Uterus (tissue), 4 donors: ENCODE measurements at places on chromosomes 5 and 9.

- DNase-seq, result no peak
These were observed 187.4 kb downstream of the DCP2 start for GRCh38 chr5:113164021-113164420.

- DNase-seq, result no peak
These were observed 63.6 kb downstream of the PALM2AKAP2 start for GRCh38 chr9:109843641-109844040.

GRCh38 chr9:81680006-81680405 is 9.3 kb downstream of the TLE1 start:
- no peak for DNase-seq

- no peak for DNase-seq
These were observed 299.4 kb upstream of the RASA1 start for GRCh38 chr5:86968301-86968753.

GRCh38 chr5:122179701-122180100 is 50.4 kb downstream of the ZNF474 start:
- DNase-seq, result no peak

DNA sequence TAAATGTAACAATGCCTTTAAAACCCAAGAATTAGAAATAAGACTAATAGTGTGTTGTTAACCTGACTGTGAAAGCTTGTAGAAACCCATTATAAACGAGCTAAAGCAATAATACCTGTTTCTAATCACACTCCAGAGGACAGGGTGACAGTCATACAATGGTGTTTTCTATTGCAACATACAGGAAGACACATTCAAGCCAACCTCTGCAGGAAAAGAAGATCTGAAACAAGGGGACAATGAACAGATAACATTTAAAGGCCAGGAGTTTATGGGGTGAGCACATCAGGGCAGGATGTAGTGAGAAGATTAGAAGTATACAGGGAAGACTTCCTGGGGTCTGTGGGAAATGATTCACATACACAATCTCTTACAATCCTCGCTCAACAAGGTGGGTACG is 13.8 kb downstream of the BARHL1 start:
- DNase-seq, result no peak

GRCh38 chr9:80928697-80929096 is 760.6 kb downstream of the TLE1 start:
- no peak for DNase-seq

DNA sequence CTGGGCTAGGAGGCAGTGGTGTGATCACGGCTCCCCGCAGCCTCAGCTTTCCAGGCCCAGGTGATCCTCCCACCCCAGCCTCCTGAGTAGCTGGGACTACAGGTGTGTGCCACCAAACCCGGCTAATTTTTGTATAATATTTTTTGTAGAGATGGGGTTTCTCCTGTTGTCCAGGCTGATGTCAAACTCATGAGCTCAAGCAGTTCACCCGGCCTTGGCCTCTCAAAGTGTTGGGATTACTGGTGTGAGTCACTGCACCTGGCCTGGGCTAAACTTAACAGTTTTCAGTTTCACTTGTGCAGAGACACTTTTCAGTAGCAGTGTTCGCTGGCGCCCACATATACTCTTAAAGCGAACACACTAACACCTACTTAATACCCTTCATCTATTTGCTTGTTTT is 205.6 kb upstream of the ZNF608 start:
- DNase-seq, result no peak

DNA sequence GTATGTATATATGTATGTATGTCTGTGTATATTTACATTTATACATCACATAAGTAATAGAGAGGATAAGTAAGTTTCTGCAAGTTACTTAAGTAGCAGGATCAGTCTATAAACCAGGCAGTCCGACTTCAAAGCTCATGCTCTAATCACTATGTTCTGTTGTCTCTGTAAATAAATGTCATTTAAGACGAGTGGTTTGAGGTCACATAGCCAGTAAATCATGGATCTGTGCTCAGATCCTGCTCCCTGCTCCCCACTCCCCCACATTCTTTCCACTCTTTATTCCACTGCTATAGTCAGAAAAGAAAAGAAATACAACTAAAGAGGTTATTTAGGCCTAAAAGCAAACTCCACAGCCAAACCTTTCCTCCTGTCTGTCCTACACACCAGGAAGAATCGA is 90.4 kb downstream of the SERINC5 start:
- DNase-seq, result no peak

DNA sequence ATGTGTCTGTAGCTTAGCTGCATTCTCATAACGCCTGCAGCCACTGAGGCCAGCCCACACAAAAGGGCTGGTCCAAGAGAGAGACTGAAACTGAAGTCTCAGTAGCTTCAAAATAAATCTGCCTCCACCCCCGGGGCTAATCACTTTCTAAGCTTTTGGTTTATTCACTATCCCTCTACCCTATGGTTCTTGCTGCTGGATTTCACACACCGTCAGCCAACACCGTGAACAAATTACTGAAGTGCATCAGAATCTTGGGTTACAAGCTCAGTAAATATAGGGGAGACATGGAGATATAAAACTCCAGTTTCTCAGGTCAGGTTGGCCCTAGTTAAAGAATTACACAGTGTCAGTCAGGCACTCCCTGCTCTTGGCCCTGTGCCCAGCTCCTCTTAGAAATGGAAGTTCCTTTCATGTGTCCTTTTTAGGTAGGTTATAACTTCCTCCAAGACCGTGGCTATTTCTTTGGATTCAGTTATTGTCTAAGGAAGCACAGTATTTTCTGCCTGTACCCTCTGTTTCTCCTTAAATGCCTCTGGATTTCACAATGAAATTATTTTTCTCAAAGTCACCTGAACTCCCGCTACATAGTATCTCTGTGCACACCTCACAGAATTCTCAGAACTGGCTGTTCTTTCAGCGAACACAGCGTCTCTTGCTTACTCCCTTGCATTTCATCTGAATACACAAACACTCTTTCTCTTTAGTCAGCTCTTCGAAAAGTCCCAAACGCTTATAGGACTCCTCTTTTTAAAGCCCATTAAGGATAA is 112.5 kb downstream of the FAM174A start:
- peak; percentile 60 for DNase-seq

- DNase-seq, result no peak
These were observed 572.5 kb upstream of the RGMB start for GRCh38 chr5:98200726-98201541.

GRCh38 chr9:34891386-34891785 is 66.7 kb upstream of the PHF24 start:
- DNase-seq, result no peak

DNA sequence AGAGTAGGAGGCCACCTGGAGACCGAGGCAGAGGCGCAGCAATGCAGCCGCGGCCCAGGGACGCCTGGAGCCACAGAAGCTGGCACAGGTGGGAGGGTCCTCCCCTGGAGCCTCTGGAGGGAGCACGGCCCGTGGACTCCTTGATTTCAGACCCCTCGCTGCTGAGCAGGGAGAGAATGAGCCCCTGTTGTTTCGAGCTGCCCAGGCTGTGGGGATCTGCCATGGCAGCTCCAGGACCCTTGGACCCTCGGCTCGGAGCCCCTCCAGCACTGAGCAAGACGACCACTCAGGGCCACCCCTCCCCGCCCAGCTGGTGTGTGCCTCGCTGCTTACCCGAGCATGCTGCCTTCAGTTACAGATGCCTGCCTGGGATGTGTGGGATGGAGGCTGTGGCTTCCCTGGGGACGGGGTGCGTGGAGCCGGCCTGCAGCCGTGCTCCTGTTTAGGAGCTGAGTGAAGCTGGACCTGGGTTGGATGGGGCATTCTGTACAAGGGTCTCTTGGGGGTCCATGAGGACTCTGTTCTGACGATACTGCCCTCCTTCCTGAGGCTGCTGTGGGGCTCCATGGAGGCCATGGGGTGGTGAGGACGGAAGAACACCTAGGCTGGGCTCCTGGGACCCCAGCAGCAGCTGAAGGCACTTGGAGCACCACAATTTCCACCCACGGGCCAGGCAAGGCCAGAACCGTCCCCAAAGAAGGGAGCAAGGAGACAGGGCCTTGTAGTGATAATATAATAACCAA is 115.1 kb upstream of the LPCAT1 start:
- DNase-seq, result peak; percentile 1

DNA sequence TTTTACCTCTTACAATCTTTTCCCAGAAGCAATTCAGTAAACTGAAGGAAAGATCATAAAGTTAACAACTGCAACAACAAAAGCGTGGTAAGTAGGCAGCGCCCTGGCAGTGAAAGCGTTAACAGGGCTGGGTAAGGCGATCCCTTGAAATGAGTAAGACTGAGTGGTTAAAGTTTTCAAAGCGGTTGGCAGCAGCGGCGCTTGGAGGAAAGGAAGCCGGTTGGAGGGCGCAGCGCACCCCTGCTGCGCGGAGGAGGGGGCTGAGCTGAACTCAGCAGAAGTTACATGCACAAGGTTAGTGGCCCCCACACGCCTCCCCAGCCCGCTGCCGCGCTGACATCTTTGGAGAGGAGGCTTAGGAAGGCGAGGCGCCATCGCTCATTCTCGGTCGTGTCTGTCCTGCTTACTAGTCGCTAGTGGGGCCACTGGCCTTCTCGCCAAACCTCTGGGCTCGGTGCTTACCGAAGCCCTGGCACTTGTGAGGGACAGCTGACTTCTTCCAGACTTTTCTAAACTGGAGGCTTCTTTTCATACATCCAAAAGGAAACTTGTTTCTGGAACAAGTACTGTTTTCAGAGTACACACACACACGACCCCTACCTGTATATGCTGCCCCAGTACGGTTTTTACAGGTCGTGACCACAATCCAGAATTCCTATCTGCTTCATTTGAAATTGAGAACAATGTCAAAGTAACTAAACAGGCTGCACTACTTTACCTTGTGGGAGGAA is at the start of gene SH3RF2:
TSS of gene SH3RF2 (plus strand) at position 178 of the 731 bp plus-strand sequence. CDS start 1,351 bp downstream, outside the sequence.
- no peak for DNase-seq

GRCh38 chr9:99866398-99866797 is 40.1 kb upstream of the STX17 start:
- no peak for DNase-seq

- no peak for DNase-seq
These were observed 128.9 kb downstream of the PDE8B start for GRCh38 chr5:77339337-77339890.

DNA sequence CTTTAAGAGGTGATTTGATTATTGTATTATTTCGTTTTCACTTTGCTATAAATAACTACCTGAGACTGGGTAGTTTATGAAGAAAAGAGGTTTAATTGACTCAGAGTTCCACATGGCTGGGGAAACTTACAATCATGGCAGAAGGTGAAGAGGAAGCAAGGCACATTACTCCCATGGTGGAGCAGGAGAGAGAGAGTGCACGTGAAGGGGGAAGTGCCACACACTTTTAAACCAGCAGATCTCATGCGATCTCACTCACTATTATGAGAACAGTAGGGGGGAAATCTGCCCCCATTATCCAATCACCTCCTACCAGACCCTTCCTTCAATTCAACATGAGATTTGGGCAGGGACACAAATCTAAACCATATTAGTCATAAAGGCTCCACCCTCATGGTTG is 36.1 kb upstream of the NDFIP1 start:
- DNase-seq, result no peak

DNA sequence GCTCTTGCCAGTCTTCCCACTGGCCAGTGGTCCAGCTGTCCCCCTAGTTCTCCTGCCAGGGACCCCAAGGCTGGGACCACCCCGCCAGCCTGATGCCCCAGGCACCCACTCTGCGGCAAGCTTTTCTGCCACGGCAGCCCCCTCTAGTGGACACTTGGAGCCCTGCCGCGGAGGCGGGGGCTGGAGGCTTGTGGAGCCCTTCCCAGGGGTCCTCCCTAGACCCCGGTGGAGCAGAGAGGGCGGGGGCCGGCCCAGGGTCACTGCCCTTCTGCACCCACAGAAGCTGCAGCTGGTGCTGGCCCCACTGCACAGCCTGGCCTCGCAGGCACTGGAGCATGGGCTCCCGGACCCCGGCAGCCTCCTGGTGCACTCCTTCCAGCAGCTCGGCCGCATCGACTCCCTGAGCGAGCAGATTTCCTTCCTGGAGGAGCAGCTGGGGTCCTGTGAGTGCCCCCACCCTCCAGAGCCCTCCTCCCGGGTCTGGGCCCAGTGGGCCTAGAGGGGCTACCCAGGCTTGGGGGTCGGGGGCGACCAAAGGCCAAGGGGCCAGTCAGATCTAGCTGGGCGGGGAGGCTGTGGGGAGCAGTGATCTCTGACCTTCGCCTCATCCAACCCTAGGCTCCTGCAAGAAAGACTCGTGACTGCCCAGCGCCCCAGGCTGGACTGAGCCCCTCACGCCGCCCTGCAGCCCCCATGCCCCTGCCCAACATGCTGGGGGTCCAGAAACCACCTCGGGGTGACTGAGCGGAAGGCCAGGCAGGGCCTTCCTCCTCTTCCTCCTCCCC is 9.1 kb downstream of the EGFL7 start:
- DNase-seq, result no peak

DNA sequence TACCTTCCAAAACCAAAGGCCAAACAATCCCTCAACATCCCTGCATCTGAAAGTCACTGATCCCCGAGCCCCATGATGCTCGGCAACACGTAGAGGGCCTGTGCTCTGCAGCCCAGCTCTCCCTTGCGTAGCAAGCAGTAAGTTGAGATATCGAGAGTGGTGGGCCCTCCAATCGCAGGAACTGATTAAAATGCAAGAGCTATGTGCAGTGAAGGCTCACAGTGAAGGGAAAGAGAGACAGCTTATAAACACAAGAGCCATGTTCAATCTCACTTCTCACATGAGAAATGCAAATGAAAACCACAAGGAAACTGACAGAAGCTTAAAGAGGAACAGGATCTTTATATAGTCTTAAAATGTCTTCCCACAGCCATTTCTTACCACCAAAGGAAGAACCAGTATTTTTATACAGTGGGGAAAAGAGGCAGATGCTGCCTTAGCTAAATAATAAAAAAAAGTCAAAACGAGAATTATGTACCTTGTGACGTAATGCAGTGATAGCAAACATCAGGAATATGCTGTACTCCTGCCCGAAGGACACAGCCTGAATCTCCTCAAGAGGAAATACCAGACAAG is 24.6 kb downstream of the TTF1 start:
- DNase-seq, result no peak

- no peak for DNase-seq
These were observed 42.3 kb downstream of the FBXO4 start for GRCh38 chr5:41967401-41967800.

GRCh38 chr5:35561396-35561795 is 56.3 kb upstream of the SPEF2 start:
- DNase-seq, result no peak

GRCh38 chr5:17813214-17813613 is 179.0 kb downstream of the TAF11L14 start:
- DNase-seq, result no peak
